ENCODE measurements at places on chromosomes 1 and 21.

GRCh38 chr1:204529371-204529895 lies 13.2 kb downstream of the MDM4 start:
- no peak for DNase-seq

DNA sequence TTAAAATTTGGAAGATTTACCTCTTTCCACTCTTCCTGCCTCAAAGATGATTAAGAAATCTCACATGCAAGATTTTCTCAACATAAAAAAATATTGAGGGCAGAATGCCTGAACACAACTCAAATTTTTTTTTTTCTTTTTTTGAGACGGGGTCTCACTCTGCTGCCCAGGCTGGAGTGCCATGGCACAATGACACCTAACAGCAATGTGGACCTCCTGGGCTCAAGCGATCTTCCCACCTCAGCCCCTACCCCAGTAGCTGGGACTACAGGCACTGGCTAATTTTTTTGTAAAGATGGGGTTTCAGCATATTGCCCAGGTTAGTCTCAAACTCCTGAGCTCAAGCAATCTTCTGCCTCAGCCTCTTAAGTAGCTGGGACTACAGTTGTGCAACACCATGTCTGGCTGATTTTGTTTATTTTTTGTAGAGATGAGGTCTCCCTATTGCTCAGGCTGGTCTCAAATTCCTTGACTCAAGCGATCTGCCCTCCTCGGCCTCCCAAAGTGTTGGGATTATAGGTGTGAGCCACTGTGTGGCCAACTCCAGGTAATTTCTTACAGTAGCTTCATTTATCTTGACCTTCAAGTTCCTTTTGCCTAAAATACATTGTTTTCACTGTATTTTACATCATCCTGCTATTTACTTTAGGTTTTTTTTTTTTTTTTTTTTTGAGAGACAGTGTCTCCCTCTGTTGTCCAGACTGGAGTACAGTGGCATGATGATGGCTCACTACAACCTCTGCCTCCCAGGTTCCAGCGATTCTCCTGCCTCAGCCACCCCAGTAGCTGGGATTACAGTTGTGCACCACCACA lies 10.4 kb downstream of the NUCKS1 start:
- no peak for DNase-seq

GRCh38 chr1:39936724-39937491 lies 18.0 kb upstream of the MFSD2A start:
- no peak for DNase-seq

DNA sequence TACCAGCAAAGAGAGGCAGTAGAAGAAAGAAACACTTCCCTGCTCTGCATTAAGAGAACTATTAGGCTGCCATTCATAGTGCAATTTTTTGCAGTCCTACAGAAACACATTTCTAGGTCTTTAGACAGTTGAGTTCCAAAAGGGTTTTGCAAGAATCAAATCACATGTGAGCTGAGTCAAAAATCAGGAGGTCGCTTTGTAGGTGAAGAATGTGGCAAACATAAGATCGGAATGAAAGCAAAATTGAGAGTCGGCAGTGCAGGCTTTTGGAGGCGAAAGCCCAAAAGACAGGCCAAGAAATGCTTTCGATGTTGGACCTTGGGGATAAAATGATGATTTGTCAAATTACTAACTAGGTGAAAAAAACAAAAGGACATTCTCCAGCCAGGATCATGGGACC lies 213.5 kb upstream of the NRIP1 start:
- DNase-seq: no peak

GRCh38 chr1:116916002-116916401 lies 6.3 kb downstream of the PTGFRN start:
- no peak for DNase-seq

GRCh38 chr1:226428791-226429461 lies 21.0 kb upstream of the PARP1 start:
- no peak for DNase-seq

DNA sequence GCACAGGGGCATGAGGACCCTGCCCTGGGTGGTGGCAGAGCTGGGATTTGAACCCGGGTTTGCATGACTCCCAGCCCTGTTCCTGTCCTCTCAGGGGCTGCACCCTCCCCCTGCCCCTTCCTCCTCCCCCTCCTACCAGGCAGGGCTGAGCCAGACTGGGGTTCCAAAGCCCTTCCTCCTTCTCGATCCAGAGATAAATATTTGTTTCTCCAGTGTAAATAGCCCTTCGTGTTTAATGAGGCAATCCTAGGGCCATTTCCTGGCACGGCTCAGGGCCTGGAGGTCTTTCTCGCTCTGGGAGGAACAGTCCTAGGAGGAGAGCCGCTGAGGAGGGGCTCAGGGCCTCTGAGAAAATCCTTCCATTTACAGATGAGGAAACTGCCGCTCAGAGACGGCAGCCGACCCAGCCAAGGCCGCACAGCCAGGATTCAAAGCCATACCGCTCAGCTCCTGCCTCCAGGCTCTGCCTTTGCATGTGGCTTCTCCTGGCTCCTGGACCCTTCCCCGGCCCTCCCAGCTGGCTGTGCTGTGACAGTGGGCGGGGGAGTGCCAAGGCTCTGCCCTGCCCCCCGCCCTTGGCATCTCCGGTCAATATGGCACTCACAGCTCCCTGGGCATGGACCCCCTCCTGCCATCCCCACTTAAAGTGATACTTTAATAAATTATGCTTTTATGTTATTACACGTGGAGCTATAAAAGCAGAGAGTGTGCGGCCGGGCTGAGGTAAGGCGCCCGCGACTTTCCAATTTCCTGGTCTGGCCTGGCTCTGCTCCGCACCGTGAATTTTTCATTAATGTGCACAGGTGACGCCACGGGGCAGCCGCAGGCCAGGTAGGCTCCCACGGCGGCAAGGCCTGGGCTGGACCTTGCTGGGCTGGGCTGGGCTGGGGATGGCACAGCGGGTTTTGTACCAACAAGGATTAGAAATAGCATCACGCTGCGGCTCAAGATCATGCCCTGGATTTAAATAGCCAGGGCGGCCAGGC lies 114.7 kb upstream of the WNT4 start:
- DNase-seq: no peak

DNA sequence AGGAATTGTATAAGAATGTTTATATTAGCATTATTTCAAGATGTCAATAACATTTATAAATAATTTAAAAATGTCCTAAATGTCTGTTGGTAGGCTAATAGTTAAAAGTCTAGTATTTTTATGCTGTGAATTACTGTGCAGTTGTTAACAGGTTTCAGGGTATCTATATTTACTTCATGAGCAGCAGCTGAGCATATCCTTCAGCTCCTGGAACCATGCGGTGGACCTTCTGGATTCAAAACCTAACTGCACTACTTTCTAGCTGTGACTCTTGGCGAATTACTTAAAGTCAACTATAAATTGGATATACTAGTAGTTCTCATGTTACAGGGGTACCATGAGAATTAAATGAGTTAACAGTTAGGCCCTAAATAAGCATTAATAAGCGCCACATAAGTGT lies 3.7 kb downstream of the CEP350 start:
- no peak for DNase-seq

DNA sequence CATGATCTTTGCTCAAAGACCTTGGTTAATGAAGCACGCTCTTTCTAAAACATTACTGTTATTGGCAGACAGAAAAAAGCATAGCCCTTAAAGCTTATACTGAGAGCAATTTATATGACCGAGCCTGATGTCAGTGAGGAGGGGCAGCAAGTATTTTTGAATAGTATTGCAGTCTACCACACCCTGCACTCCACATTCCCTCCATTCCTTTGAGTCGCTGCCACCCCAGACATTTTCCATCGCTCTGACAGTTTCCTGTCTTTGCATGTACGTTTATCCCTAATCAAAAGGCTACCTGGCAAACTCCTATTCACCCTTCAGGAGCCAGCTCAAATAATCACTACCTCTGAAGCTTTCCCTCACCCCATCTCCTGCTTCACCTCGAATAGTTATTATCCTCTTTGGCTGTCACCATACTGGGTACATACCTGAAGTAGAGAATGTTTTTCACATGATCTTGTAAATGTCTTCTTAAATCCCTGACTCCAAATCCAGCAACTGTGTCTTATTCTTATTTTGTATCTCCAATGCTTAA lies 5.5 kb upstream of the JUN start:
- DNase-seq: no peak

- peak; percentile 19 for DNase-seq
Observed at GRCh38 chr21:17585875-17586450, 26.7 kb downstream of the BTG3 start.

DNA sequence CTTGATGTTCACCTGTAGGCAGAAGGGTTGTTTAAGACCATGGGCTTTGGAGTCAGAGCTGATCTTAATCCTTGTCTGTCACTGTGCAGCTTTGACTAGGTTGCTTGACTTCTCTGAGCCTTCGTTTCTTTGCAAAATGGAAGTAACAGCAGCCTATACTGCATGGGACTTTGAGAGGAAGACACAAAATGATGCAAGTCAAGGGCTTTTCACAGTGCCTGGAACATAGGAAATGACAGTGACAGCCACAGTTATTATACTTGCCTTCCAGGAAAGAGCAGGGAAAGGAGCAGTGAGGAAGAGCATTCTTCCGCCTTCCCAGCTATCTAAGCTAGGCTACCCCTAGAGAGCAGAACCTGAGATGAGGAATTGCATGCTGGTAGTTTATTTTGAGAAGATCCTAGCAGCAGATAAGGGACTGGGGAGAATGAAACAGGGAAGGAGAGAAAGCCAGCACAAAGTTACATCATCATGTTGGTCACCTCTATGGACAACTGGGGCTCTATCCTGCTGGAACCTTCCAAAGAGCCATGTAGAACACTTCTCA lies 3.1 kb downstream of the CSF3R start:
- no peak for DNase-seq

DNA sequence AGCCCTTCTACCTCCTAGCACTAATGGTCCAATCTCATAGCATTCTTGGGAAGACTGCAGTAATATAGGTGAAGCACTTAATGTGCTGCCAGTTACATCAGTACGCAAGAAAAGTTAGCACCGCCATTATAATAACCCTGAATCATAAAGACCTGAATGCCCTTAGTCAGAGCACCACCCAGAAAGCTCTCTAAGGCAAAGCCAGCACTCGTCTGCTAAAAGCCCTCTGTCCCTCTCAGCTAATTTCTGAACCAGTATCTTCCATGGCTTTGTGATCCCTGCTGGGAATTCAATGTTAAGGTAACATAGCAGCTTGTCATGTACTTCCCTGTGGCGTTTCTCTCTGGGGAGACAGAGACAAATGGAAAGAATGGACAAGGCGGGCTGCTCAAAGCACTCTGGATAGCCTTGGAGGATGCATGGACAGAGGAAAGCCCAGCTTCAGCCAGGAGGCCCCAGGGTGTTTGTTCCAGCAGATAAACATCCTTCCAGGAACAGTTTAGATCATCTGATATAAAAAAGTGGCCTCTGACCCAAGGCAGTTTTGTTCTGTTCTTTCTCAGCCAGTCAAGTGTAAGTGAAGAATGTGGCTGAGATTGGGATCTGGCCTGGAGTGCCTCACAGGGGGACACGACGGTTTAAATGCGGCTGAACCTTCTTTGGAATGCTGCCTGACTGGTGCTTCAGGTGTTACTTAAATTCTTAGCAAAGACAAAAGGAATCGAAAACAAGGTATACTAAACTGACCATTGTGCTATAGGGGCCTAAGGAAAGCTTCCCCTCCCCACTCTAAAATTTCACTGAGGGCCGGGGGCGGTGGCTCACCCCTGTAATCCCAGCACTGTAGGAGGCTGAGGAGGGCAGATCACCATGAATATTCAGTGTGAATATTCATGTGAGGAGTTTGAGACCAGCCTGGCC lies 58.1 kb upstream of the VTCN1 start:
- no peak for DNase-seq

GRCh38 chr1:52523376-52523775 lies 29.5 kb downstream of the TUT4 start:
- DNase-seq: no peak

DNA sequence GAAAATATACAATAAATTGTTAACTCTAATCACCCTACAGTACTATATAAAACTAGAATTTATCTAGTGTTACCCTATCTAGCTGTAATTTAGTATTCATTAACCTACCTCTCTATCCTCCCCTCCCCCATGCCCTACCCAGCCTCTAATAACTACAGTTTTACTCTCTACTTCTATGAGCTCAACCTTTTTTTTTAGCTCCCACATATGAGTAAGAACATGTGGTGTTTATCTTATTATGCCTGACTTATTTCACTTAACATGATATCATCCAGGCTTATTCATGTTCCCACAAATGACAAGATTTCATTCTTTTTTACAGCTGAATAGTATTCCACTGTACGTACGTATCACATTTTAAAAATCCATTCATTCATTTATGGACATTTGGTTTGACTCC lies 46.0 kb upstream of the WARS2 start:
- DNase-seq: no peak

DNA sequence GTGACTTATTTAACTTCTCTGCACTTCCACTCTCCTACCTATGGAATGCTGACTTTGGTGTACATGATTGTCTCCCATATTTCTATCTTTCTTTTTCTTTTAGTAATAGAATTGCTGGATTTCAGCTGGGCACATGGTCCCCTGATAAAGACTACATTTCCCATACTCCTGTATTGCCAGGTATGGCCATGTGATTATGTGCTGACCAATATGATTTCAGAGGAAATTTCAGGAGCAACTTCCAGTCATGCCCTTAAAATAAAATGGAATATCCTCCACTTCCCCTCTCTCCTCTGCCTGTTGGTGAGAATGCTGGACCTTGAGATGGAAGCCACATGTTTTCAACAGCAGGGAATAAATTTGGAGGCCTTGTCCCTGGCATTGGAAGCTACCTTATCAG lies 130.7 kb upstream of the IGSF21 start:
- no peak for DNase-seq

DNA sequence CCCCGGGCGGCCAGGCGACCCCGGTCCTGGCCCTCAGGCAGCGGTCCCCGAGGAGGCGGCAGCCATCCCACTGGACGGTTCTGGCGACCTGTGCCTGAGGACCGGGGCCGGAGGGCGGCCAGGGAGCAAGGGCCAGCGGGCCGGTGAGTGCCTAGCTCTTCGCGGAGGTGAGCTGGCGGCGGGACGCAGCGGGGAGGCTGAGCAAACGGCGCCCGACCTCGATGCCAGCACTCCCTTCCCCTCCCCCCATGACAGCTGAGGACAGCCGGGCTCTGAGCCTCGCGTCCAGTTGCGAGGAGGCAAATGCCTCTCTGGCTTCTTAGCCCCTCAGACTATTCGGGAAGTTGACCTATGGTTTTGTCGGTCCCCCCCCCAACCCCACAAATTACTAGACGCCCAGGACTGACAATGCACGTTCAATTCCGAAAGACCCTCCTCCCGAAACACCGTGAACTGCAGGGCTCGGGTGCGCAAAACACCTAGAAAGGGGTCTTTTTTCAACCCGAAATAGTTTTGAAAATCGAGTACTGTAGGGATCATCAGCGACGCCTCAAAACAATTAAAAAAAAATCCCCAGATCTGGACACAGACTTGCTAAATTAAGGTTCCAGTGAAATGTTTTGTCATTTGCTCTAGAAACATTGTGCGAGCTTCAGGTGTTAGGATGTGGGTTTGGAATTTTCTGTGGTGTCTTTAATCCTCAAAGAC lies 8.3 kb downstream of the CDKN2C start:
- DNase-seq: peak; percentile 86

- peak; percentile 82 for DNase-seq
Observed at GRCh38 chr1:21269461-21270085, 20.7 kb downstream of the ECE1 start.
